ENCODE measurements at places on chromosomes 12 and 14.

DNA sequence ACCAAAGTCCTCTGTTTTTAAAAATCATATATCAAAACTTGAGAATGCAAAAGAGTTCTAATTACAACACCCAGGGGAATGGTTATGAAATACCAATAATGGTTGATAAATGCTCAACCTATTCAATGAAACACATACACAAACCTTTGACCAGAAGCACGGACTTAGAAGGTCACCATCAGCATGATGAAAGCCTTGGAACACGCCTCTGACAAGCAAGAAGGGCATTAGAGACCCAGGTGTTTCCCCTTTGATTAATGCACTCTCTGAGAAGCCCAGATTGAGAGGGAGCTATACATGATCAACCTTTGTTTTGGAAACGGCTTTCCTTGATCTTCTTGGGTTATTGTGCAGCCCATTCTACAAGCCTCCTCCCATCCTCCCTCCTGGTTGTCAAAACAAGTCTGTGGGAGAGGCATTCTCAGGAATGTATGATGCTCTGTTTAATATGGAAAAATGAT is 69.0 kb downstream of the ZFP36L1 start:
- no peak overlapping the region for H3K4me3 ChIP-seq
- no peaks in the 10 kb centered on the region for H3K36me3 ChIP-seq
- H3K27me3 ChIP-seq = no peaks in the 10 kb centered on the region
- H3K4me1 ChIP-seq = no peaks in the 10 kb centered on the region
- no peak overlapping the region for H3K27ac ChIP-seq

- no peaks in the 10 kb centered on the region for H3K36me3 ChIP-seq
- H3K27me3 ChIP-seq = no peaks in the 10 kb centered on the region
- peaks cover 43% of the 10 kb centered on the region for H3K4me1 ChIP-seq
- H3K4me3 ChIP-seq = no peak overlapping the region
Observed at GRCh38 chr12:49014547-49014946, 4.0 kb downstream of the PRKAG1 start.

GRCh38 chr12:116672842-116673516 is 64.9 kb downstream of the SPRING1 start:
- no peaks in the 10 kb centered on the region for H3K27me3 ChIP-seq
- DNase-seq = no peak
- H3K4me1 ChIP-seq = peaks cover 15% of the 10 kb centered on the region
- H3K4me3 ChIP-seq = no peak overlapping the region
- H3K27ac ChIP-seq = no peak overlapping the region

- no peaks in the 10 kb centered on the region for H3K36me3 ChIP-seq
- H3K4me1 ChIP-seq = no peaks in the 10 kb centered on the region
- no peak overlapping the region for H3K4me3 ChIP-seq
- H3K27me3 ChIP-seq = no peaks in the 10 kb centered on the region
Observed at GRCh38 chr12:89975574-89975973, 266.9 kb upstream of the ATP2B1 start.

DNA sequence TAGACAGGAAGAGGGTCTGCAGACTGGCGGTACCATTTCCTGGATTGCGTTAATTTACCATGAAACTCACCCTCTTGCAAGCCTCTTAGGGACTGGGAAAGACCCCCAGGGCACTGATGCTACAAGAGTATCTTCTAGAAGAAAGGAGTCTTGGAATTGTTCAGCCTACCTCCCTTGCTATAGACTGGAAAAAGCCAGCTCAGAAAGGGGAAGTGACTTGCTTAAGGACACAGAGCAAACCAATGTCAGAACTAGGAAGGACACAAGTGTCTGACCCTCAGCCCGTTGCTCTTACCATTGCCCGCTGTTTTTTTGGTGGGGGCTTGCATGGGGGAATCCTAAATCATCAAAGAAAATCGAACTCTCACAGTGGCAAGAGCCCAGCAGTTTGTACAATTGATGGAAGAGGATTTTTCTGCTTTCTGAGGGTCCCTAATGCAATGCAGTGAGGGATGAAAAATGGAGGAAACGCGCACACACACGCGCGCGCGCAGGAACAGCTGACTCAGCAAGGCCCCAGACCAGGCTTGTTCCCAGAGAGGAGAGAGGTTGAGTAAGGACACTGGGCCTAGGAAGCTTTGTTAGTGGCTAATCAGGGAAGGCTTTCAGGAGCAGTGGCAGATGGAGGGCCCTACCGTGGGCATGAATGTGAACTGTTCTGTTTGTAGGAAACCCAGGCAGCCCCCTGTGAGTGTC is 50.9 kb downstream of the RIN3 start:
- H3K27me3 ChIP-seq = peaks cover 1% of the 10 kb centered on the region
- DNase-seq = peak; percentile 56
- H3K27ac ChIP-seq = no peak overlapping the region
- H3K4me3 ChIP-seq = no peak overlapping the region
- H3K4me1 ChIP-seq = no peaks in the 10 kb centered on the region

DNA sequence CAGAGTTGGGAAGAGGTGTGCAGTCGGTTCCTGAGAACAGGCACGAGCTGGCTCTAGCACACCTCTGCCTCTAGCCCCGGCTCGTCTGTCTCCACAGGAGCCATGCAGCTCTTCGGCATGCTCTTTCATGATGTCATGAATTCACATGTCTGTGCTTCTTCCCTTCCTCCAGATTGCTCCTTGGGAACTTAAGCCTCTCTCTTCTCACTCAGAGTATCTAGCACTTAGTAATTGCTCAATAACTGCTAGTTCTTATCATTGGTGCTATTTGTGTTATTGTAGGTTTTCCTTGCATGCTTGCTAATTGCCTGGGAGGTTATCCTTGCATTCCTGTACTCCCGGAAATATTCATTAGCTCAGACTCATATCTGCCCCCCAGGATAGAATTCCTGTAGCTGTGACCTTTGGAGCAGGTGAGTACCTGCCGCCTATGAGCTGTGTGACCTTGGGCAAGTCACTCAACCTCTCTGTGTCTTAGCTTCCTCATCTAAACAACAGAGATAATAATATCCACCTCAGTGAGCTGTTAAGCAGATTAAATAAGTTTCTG is 19.5 kb downstream of the FAM181A start:
- no peaks in the 10 kb centered on the region for H3K27me3 ChIP-seq
- peak overlapping the region; percentile 98 for H3K27ac ChIP-seq
- H3K4me1 ChIP-seq = peaks cover 98% of the 10 kb centered on the region
